ENCODE measurements at places on chromosomes 1 and 21.

GRCh38 chr1:232196042-232196441 lies 433.9 kb downstream of the SIPA1L2 start:
- no peaks in the 10 kb centered on the region for H3K36me3 ChIP-seq
- DNase-seq = no peak
- H3K4me3 ChIP-seq = no peak overlapping the region
- H3K4me1 ChIP-seq = no peaks in the 10 kb centered on the region
- peaks cover 13% of the 10 kb centered on the region for H3K27me3 ChIP-seq

DNA sequence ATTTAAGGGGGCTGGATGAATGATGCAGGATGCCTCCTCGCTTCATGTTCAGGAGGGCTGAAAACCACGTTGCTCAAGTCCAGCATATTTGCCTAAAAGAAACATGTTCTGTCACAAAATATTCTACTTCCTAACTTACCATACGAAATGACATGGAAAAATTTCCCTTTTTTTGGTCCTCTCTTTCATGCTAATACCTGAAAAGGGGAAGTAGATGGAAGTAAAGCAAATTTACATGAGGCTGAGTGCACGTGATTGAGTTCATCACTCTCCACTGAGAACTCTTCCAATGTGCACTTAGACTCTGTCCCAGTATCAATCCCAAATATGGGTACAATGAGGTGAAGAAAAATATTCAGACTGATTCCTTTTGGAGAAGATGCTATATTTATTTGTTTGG lies 23.0 kb downstream of the XCL2 start:
- H3K4me1 ChIP-seq = peaks cover 44% of the 10 kb centered on the region
- no peaks in the 10 kb centered on the region for H3K27me3 ChIP-seq
- peak overlapping the region; percentile 87 for H3K27ac ChIP-seq
- DNase-seq = no peak
- peaks cover 8% of the 10 kb centered on the region for H3K36me3 ChIP-seq

GRCh38 chr1:164325786-164326185 lies 233.2 kb upstream of the PBX1 start:
- no peaks in the 10 kb centered on the region for H3K4me1 ChIP-seq
- H3K36me3 ChIP-seq = no peaks in the 10 kb centered on the region
- H3K27ac ChIP-seq = no peak overlapping the region

DNA sequence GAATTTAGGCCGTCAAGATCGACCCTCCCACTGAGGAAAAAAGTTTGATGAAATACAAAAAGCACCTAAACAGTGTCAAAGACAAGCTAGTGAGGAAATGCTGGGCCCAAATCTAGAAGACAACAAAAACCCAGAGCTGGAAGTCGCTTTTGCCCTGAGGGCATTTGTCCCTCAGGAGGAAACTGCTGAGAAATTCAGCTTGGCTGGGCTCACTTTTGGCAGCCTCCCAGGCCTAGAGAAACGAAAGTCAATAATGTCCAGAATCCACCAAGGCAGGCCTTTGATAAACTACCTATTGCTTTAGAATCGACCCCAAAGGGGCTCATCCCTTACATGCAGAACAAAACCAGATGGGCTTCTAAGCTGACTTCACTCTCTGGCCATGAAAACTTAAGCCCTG lies 38.9 kb downstream of the SYT2 start:
- H3K27ac ChIP-seq = no peak overlapping the region
- DNase-seq = no peak
- H3K4me1 ChIP-seq = no peaks in the 10 kb centered on the region
- H3K36me3 ChIP-seq = no peaks in the 10 kb centered on the region
- no peak overlapping the region for H3K4me3 ChIP-seq
- H3K27me3 ChIP-seq = peaks cover 25% of the 10 kb centered on the region

- no peaks in the 10 kb centered on the region for H3K4me1 ChIP-seq
- peaks cover 39% of the 10 kb centered on the region for H3K27me3 ChIP-seq
- H3K27ac ChIP-seq = no peak overlapping the region
- no peaks in the 10 kb centered on the region for H3K36me3 ChIP-seq
- no peak overlapping the region for H3K4me3 ChIP-seq
- no peak for DNase-seq
Observed at GRCh38 chr1:162302306-162303003, 74.2 kb downstream of the SPATA46 start.

Measured in effector memory CD8-positive, alpha-beta T cell (primary cell).